ENCODE measurements at places on chromosomes 13 and 19.

DNA sequence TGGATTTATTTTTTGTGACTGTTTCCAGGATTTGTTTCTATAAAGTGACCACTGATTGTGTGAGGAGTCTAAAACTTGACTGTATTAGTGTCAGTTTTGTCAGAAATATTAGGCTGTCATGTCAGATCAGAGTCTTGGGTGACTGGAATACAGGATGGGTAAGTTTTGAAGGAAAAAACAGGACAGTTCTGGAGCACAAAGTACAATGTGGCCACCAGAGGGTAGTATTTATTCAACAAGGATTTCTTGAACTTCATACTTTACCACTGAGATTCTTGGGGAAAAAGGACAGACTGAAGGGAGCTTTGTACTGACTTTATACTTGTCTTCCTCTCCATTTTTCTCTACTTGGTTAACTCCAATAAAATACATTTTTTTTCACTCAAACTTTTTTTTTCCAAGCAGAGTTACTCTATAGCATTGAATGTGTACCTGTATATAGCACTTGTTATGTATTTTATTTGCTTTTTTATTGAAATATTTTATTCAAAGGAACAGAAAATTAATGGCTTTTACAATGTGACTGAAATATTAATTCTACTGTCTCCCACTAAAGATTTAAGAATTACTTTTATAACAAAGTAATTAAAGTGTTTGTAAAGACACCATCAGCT lies 51.1 kb downstream of the LMO7 start:
- DNase-seq, result no peak

DNA sequence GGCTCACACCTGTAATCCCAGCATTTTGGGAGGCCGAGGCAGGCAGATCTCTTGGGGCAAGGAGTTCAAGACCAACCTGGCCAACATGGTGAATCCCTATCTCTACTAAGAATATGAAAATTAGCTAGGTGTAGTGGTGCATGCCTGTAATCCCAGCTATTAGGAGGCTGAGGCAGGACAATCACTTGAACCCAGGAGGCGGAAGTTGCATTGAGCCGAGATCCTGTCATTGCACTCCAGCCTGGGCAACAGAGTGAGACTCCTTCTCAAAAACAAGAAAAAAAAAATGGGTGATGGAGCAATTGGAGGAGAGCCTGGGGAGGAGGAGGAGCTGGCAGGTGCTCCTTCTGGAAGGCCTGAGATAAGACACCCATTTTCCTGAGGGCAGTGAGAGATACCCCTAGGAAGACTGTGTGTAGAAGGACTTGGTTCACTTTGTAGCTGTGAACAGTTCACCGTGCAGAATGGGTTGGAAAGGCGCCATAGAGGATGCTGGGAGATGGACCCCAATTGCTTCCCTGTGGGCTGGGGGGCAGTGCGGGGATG lies 8.7 kb upstream of the CARM1 start:
- no peak for DNase-seq

- no peak for DNase-seq
These were observed 42.0 kb upstream of the GGACT start for GRCh38 chr13:100630555-100630954.

GRCh38 chr19:17333611-17334413 lies 843 bp downstream of the ANO8 start:
- peak; percentile 61 for DNase-seq

DNA sequence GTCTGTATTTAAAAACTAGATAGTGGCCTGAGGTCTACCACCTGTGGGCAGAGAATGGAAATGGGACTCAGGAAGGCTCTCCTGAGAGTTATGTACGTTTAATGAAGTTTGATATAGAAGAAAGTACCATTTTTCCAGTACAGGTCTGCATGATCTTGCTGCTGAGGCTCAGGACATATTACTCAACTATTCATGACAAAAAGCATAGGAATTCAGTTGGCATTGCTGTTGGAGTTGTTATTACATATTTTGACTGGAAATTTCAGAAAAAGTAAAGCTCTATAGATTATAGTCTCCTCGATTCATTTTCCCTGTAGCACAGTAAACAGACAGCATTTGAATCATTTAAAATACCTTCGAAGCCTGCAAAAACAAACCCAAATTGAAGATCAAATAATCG lies 469.8 kb downstream of the DCT start:
- DNase-seq, result no peak

DNA sequence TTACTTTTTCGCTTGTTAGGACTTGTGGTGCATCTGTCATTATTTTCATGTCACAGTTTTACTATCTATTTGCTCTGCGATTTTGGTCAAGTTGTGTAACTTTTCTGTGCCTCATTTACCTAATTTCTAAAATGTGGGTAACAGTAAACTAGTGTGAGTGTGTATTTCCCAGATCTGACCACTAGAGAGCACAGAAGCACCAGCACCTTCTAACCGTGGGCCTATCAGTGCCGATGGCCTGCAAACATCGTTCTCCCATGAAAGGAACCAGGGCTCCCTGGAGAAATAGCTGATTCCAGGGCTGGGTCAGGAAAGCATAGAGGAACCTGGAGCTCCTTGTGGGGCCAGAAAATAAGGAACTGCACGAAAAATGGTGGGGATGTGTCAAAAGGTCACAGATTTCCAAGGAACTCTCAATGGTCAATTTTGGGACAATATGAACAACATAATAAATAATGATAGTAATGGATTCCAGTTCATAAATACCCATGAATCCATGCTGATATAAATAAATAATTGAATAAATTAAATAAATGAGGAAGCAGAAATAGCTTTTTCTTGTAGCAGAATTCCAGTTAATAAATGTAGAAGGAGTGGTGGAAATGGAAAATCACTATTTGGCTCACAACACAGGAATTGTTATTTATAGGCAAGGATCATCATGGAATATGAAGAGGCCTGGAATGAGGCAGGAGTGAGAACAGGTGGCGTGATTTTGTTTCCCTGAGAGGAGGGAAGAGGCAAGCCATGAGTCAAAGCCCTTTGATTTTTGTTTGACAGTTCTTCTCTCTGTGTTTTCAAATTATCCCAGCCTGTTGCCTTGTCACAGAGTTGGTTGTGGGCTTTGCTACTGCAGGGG lies 31.1 kb downstream of the CEACAM8 start:
- peak; percentile 56 for DNase-seq

DNA sequence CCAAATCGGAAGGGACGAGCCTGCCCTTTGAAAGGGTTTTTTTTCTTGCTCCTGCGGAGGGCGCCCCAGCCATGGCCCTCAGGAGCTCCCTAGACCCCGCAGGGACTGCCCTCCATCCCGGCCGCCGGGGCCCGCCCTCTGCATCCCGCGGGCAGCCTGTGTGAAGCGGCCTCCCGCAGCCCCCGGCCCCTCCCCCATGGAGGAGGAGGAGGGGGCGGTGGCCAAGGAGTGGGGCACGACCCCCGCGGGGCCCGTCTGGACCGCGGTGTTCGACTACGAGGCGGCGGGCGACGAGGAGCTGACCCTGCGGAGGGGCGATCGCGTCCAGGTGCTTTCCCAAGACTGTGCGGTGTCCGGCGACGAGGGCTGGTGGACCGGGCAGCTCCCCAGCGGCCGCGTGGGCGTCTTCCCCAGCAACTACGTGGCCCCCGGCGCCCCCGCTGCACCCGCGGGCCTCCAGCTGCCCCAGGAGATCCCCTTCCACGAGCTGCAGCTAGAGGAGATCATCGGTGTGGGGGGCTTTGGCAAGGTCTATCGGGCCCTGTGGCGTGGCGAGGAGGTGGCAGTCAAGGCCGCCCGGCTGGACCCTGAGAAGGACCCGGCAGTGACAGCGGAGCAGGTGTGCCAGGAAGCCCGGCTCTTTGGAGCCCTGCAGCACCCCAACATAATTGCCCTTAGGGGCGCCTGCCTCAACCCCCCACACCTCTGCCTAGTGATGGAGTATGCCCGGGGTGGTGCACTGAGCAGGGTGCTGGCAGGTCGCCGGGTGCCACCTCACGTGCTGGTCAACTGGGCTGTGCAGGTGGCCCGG lies 815 bp downstream of the MAP3K10 start:
- DNase-seq, result peak; percentile 81

GRCh38 chr13:110636701-110637201 lies 21.4 kb downstream of the NAXD start:
- no peak for DNase-seq

Measured in WTC11 (cell line).